ENCODE measurements at places on chromosomes 13 and 19.

DNA sequence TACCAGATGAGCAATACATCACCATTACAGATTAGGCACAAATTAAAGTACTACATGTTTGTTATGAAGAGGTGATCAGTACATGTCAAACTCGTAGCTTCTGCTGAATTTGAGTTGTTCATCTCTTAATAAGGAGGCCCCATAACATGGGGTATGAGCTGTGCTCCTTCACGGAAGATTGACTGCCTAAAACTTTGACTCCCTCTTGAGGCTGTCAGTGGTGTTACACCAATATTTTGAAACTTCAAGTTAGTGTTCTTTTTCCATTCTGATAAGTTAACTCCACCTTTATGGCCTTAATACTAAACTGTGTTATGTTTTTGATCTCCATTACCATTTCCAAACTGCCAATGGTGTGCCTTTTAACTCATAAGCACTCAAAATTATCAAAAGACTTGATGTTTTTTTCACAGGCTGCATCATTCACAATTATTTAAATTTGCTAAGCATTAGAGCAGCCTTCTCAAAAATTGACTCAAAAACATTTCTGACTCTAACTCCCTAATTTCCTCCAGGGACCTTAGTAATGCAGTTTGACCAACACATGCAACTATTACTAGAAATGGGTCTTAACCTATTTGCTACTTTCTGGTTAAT is 1591.5 kb downstream of the PCDH9 start:
- no peak for DNase-seq

GRCh38 chr19:1758959-1759903 is 5.9 kb downstream of the ONECUT3 start:
- DNase-seq, result no peak

DNA sequence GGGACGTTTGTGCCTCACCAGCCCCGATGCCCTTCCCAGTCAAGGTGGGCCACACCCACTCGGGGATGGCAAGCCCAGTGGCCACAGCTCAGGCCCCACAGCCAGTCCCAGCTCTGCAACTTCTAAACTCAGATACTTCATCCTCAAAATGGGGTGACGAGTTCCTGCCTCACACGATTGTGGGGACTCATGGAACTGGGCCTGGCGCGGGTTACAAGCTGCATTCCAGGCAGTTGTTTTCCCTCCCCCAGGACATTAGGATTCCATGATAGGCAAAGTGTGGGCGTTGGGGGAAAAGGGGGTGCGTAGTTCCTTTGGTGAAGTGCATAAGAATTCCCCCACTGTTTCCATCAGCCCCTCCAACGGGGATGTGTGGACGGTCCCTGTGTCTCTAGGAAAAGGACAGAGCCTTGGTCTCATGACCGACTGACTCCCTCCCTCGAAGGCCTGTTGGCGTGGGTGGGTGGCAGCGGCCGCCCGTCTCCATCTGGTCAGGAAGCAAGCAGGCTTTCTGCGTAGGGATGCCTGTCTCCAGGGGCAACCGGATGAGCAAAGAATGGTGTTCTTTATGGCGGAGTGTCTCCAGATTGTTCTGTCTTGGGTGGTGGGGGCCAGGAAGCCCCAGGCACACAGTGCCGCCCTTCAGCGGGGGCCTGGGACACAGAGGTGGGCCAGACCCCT is 21.1 kb upstream of the NPAS1 start:
- DNase-seq, result no peak

GRCh38 chr13:93477238-93477637 is 250.6 kb downstream of the GPC6 start:
- no peak for DNase-seq

- DNase-seq, result no peak
Observed at GRCh38 chr19:28500296-28500695, 712.7 kb downstream of the UQCRFS1 start.

GRCh38 chr19:12777217-12778016 is 2.1 kb upstream of the HOOK2 start:
- peak; percentile 63 for DNase-seq

DNA sequence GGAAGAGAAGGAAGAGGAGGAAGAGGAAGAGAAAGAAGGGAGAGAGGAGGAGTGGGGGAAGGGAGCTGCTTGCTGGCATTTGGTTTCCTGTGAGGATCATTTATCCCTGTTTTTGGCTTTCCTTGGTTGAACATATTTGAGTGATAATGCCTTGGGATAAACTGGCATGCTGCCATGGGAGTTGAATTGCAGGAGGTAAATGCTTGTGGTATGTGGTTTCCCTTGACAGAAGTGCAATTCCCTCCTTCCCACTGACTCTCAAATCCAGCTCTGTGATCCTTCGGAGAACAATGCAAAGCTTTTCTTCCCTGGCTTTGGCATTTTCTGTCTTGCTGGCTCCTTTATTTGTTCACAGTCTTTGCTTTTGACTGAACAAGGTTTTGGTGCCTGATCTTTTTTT is 27.2 kb upstream of the CBY2 start:
- DNase-seq, result no peak

GRCh38 chr19:55809381-55810058 is 22.3 kb downstream of the NLRP11 start:
- peak; percentile 36 for DNase-seq

- DNase-seq, result no peak
Observed at GRCh38 chr19:10018263-10018662, 5.0 kb downstream of the RDH8 start.

DNA sequence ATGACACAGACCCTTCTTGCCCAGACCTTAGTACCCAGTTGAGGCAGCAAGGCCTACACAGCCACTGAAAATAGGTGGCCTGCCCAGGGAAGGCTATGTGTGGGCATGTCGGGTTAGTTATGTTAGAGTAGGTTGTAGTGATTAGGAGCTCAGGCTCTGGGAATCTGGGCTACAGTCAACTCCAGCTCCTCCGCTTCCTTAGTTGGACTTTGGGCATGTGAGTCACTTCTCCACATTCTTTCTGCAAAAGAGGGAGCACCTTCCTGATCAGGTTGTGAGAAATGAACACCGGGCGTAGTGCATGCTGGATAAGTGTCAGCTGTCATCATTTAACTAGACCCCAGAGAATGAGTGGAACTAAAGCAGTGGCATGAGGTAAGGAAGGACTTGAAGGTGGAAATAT is 64.8 kb downstream of the ARHGAP35 start:
- DNase-seq, result no peak

GRCh38 chr19:30216453-30216852 is 155.7 kb upstream of the ZNF536 start:
- no peak for DNase-seq

GRCh38 chr13:77417897-77418296 is 91.0 kb upstream of the MYCBP2 start:
- no peak for DNase-seq

DNA sequence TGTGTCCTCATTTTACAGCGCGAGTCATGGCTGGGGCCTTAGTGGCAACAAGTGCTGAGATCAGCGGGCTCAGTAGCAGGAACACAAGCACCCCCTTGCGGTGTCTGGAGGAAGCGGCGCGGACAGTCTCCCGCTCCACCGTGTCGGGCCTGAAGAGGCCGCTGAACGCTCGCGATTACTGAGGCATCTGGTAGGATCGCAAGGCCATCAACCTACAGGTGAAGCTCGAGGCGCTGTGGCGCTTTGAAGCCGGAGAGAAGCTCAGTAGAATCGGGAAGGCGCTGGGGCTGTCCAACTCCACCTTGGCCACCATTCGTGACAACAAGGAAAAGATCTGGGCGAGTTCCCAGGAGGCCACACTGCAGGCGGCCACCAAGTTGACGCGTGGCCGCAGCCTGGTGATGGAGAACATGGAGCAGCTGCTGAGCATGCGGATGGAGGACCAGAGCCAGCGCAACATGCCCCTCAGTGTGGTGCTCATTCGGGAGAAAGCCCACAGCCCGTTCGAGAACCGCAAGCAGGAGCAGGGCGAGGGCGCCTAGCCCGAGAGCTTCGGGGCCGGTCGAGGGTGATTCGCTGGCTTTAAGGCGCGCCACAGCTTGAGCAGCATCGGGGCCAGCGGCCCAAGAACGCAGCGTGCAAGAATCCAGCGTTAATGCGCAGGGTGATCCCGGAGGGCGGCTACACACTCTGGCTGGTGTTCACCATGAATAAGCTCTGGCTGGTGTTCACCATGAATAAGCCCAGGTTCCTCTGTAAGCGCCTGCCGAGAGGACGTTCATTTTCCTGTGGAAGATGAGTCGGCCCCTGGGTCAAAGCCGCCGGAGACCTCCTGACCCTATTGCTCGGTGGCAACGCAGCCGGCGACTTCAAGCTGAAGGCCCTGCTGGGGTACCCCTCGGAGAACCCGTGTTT is 8.3 kb upstream of the MZF1 start:
- peak; percentile 84 for DNase-seq

GRCh38 chr13:43895940-43896339 is 16.2 kb downstream of the LACC1 start:
- no peak for DNase-seq

GRCh38 chr19:50599427-50599826 is 31.2 kb upstream of the LRRC4B start:
- no peak for DNase-seq

DNA sequence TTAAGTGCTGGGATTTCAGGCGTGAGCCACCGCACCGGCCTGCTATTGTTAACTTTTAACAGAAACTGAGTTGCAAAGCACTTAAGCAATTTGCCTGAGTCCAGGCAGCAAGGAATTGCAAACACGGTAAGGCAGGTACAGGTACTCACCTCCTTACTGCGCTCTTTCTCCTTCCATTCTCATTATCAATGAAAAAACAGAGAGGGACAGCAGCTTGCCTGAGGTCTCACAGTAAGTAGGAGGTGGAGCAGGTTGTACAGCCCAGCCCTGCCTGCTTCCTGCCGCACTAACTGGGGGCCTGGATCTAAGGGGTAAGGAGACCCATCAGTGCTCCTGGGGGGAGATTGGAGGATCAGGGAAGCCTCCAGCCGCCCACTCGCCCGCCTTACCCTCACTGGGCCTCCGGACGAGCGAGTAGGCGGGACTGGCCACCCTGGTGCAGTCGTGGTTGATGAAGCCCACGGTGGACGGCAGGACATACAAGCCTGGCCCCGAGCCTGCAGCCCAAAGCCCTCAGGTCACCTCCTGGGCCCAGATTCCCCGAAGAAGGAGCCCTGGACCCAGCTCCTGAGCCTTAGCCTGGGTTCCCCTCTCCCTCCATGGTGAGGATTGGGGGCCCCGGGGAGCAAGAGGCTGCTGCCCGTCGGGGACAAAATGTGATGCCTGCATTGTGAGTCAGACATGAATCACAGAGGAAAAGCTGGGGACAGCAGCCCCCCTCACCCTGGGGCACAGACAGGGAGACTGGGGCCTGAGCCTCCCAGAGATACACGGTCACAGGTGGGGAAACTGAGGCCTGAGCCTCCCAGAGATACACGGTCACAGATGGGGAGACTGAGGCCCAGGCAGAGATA is 11.4 kb upstream of the SHC2 start:
- no peak for DNase-seq

- no peak for DNase-seq
Observed at GRCh38 chr19:3161453-3161852, 17.1 kb upstream of the S1PR4 start.

DNA sequence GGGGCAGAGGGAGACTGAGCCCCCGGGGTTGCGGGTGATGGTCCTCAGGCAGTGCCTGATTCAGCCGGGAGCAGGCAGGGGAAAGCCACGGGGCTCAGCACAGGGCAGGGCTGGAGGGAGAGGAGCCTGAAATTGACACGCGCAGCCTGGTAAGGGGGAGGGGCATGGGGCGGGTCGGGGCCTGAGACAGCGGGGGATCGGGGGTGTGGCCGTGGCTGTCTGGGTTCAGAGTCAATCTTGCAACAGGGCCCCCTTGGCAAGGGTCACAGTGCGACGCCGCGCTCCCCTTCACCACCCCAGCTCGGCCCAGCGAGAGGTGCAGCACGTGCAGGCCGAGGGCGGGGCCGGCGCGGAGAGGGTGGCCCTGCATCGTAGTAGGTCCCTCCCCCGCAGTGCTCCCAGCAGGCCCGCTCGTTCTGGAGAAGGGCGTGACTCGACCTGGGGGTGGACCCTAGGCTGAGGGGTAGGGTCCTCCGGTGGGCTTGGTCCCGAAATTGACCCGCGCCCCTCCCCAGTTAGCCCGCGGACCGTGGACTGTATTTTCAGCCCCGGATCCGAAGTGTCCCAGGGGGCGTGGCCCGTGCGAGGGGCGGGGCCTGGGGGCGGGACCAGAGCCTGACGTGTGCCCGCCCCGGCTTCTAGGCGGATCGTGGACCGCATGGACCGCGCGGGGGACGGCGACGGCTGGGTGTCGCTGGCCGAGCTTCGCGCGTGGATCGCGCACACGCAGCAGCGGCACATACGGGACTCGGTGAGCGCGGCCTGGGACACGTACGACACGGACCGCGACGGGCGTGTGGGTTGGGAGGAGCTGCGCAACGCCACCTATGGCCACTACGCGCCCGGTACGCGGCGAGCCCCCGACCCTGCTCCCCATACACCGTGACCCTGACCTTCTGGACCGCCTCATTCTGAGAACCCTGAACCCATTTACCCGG is 6.0 kb downstream of the RCN3 start:
- peak; percentile 60 for DNase-seq

DNA sequence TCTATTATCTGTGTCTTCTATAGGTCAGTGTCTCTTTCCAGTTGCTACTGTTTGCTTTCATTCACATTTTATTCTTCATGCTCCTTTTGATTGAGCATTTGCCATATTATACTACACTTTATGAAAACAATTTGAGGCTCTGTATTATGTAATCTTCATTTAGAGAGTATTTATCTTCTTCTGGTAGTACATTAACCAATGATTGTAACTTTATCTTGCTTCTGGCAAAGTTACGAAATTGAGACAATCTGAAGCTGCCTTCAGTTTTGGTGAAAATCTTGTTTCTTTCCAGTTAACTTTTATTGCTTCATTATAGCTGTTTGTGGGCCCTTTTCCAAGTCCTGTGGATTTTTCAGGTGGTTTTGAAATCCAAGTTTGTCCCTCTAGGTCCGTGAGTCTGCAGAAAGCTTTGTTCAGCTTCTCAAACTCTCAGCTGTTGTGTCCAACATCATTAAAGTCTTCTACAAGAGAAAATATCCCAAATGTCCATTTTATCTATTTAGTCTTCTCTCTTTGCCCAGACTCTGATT is 1255.4 kb upstream of the SPRY2 start:
- DNase-seq, result no peak

DNA sequence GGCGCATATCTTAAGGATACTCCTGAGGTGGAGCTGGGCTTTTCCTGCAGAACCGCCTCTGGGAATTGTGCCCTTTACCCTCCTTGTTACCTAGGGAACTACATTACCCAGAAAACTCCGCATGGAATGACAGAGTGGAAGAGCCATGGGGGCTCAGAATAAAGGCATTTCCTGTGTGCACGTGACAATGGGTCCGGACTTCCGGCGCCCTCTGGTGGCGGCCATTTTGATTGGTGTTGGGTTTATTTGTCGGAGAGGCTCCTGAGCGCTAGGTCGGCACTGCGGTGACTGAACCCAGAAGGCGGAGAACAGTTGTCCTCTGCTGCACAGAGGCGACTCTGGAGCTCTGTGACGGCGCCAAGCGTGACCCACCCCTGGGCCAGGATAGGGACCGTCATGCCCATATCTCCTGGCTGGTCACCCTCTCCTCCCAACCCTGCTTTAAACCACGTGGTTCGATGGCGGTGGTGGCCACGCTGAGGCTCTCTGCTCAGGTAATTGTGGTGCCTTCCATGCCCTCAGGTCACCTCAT is at the start of gene ZNF587B:
Gene ZNF587B, plus strand, starts transcription at position 229 of the 532 bp plus-strand sequence. Its CDS starts 230 bp downstream, at position 459.
- no peak for DNase-seq

All from stimulated activated CD8-positive, alpha-beta memory T cell treated with anti-CD3 and anti-CD28 coated beads, Interleukin-7, amount 100 ng/mL, for 48 hours (primary cell).